ENCODE measurements at places on chromosomes 13 and 19.

GRCh38 chr13:87169337-87169736 lies 501.8 kb upstream of the SLITRK5 start:
- DNase-seq: no peak

DNA sequence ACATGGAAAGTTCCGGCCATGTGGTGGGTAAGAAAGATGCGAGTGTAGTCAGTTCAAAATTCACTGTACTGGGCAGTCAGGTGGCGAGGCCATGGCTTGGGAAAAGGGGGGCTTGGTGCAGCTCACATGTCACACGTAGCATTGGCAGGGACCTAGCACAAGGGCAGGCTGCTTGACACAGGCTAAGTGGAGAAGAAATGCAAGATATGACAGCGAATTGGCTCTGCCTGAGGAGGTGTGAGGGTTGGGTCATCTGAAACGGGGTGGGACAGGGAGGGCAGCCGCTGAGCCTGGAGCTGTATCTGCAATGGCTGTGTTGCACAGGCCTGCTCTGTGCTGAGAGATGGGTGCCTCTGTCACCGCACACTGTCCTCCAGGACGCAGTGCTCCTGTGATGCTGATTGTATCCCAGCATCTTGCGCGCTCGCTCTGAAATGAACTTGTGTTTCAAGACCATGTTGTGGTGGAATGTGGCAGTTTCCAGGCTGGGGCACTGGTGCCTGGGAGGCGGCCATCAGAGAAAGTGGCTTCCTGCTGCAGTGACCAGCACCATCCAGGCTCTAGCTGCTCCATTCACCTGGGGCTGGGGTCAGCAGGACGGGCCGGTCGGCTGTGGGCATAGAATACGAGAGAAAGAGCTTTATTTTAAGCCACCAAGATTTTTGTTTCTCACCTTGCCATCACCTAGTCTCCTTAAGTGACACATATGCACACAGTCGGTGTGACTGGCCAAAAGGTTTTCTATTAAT lies 70.3 kb downstream of the TEX29 start:
- no peak for DNase-seq

- DNase-seq: no peak
These were observed 111.3 kb downstream of the ZDHHC20 start for GRCh38 chr13:21347753-21348318.

DNA sequence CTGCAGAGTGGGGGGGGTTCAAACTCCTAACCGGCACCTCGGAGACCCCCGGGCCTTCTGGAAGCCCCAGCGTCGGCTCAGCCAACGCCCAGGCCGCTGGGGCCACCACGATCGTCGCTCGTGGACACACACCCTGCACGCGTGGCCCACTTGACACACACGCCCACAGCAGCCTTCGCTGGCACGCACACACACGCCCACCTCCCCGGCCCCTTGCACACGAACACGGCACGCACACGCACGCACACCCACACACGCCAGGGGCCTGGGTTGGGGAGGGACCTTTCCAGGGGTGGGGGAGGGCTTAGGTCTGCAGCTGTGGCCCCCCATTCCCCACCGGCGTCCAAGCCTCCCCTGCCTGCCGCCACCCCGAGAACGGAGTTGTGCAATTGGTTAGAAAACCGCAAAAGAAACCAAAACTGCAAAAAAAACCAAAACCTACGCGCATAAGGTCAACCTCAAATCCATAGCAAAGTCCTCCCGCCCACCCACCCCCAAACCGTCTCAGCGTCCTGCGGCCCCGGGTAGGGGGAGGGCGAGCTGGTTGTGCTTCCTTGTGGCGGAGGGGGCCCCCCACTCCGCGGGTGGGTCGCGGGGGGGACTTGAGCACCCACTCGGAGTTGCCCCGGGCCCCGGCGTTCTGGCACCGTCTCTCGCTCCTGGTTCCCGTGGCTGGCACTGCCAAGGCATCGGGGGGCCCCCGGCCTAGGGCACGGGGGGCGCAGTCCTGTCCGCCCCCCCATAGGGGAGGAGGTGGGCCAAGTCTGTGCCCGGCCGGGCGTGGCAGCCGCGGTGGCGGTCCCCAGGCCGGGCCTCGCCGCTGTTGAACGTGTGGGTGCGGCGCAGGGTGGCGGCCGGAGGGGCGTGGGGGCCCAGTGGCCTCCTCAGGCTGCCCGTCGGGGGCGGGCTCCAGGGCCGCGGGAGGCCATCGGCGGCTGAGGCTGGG lies 3.3 kb upstream of the LRG1 start:
- no peak for DNase-seq

DNA sequence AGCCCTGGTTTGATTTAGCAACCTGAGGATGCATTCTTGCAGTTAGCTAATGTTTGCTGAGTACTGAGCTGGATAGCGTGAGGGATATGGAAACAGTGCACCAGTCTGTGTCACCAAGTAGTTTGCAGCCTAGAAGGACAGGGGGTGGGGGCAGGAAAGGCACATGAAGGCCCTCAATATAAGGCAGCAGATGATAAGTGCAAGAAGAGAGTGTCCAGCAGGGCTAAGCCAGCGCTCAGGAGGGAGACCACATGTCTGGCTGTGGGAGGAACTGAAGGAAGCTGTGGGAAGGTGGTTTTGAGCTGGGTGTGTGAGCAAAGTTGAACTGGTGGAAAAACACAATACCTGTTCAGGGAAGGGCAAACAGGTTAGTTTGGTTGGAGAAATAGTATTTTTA lies 1.7 kb downstream of the CXCL17 start:
- DNase-seq: no peak

DNA sequence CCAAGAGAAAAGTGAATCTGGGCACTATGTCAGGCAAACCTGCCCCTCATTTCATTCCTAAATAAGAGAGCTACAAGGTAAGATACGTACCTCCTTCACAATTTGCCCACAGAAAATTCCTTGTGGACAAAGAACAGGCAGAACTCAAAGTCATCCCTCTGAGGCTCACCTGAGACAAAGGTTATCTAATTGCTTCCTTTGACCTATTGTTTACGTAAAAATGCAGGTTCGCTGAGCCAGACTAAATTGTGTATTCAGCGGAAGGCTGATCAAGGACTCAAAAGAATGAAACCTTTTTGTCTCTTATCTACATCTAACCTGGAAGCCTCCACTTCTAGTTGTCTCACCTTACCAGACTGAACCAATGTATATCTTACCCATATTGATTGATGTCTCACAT lies 213.3 kb downstream of the POSTN start:
- DNase-seq: no peak

DNA sequence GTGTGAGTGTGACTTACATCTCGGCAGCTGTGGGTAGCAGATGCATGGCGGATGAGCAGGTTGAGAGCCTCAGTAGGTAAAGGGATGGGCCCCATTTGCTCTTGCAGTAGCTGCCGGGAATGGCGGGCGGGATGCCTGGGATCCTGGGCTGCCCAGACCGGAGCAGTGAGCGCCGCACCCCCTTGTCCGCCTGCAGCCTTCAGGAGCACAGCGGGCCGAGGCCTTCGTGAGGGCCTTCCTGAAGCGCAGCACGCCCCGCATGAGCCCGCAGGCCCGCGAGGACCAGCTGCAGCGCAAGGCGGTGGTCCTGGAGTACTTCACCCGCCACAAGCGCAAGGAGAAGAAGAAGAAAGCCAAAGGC lies 4.1 kb downstream of the POP4 start:
- no peak for DNase-seq

GRCh38 chr19:325173-325936 lies 19.2 kb downstream of the MIER2 start:
- DNase-seq: no peak

DNA sequence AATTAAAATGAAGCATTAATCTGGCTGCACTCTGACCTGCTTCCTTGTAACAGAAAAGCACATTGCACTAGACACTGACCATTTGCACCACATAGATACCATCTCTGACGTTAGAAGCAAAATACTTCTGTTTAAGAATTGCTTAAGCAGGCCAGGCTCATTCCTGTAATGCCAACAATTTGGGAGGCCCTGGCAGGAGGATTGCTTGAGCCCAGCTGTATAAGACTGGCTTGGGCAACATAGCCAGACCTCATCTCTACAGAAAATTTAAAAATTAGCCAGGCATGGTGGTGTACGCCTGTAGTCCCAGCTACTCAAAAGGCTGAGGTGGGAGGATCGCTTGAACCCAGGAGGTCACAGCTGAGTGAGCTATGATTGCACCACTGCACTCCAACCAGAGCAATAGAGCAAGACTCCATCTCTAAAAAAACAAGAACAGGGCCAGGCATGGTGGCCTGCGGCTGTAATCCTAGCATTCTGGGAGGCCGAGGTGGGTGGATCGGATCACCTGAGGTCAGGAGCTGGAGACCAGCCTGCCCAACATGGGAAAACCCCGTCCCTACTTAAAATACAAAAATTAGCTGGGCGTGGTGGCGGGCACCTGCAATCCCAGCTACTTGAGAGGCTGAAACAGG lies 7.0 kb upstream of the TLE6 start:
- no peak for DNase-seq
